Hematopoietic multipotent progenitor cell treated with erythropoietin and hydrocortisone succinate and interleukin-3 and kit ligand, for 15 days (in vitro differentiated cells): ENCODE measurements at places on chromosomes 7 and 10.

GRCh38 chr7:138749960-138750359 is 47.8 kb upstream of the TMEM213 start:
- no peak for DNase-seq

DNA sequence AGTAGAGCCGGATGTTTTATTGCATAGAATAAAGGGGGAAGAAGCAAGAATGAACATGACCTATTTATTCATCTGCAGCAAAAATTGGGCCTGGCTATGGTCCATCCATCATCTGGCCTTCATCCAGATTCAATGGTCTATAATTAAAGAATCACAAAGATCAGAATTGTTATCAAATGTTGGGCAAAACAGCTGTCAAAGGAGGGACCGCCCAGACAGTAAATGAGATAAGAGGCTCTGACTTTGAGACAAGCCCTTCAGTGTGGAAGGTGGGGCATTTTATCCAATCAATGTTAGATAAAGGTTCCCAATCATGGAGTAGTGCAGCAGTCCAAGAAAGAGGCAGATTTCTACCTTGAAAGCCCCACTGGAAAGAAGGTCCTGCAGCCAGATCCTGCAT is 153.5 kb downstream of the PARD3 start:
- DNase-seq = no peak

DNA sequence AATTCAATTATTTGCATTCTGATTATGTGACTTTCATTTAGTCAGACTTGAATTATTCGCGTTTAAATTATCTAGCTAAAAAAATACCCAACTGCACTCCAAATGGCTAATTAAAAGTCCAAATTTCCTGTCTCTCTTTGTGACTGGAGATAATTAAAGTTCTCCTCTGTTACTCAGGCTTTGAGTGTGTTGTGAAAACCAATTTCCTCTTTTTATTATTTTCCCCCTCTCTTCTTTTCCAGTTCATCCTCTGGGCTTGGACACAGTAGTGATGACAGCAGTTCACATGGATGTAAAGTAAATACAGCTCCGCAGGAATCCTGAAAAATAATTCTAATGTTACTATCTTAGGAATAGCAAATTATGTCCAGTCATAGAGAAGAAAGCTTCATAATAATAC is 80.6 kb downstream of the SNX10 start:
- DNase-seq = no peak

GRCh38 chr7:107933386-107934013 is 42.5 kb downstream of the DLD start:
- no peak for DNase-seq

GRCh38 chr10:113626809-113627355 is 37.0 kb downstream of the NRAP start:
- no peak for DNase-seq

- no peak for DNase-seq
Observed at GRCh38 chr7:4383584-4383983, 298.5 kb upstream of the FOXK1 start.

DNA sequence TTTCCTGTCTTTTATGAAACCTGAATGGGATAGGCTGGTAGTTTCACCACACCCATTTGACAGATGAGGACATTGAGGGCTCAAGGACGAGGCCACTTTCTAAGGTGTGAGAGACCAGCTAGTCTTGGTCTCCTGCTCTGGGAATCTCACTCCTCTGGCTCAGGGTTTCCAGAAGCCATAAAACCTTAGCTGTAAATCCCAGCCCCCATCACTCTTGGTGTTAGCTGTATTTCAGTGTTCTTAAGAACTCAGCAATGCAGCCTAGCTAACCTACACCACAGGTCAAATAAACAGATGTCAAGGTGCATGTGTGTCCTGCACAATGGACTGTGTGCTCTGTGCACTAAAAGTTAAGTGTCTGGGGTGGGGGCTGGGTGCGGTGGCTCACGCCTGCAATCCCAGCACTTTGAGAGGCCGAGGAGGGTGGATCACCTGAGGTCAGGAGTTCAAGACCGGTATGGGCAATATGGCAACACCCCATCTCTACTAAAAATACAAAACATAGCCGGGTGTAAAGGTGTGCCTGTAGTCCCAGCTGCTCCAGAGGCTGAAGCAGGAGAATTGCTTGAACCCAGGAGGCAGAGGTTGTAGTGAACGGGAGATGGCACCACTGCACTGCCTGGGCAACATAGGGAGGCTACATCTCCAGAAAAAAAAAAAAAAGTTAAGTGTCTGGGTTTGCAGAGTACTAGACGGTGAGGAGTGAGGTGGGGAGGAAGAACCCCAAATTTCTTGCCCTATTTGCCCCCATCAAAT is 567 bp upstream of the EPO start:
- no peak for DNase-seq

GRCh38 chr7:65233409-65234034 is 140.1 kb upstream of the ZNF92 start:
- no peak for DNase-seq

- no peak for DNase-seq
Observed at GRCh38 chr7:106561151-106561550, 99.8 kb downstream of the CCDC71L start.

GRCh38 chr10:129938460-129938859 is 25.6 kb downstream of the EBF3 start:
- no peak for DNase-seq

DNA sequence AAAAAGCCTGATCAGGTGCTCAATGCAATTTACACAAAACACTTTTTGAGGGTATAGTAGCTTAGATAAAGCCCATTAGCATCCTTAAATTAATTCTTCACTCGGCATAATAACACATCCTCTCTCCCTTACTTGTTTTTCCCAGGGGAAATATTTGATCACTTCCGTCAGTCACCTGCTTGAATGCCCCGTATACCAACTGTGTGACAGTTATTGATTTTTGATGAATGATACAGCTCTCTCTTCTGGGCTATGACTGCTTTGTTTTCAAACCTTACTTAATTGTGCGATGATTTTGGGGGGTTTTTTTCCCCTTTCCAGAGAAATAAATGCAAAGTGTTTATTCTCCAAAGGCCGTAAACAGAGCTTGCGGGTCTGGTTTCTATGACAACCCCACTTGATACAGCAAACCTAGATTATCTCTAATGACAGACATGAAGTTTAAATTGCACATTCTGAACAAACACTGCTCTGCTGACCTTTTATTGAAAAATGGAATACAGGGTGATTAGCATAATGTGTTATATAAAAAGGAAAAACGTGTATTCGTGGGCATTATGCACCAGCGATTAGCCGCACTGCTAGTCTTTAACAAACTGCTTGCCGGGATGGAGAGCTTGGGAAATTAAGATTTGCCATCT is 78.4 kb upstream of the NANOS1 start:
- no peak for DNase-seq

GRCh38 chr10:129335942-129336341 is 131.1 kb upstream of the MGMT start:
- no peak for DNase-seq

DNA sequence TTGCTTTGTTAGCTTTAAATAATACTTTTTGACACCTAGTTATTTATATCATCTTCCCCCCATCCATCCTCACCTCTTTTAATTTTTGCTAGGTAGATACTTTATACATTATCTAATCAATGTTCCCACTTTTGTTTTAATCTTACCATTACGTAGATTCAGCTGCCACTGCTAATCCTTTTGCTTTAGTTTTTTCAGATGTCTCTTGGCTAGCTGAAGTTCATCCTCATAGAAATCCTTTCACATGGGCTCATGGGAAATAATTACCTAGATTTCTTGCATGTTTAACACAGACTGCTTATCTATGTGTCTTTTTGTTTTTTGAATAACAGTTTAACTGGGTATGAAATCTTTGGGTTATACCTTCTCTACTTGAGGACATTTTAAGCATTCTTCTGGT is 60.1 kb downstream of the ZNRF2 start:
- DNase-seq = no peak

DNA sequence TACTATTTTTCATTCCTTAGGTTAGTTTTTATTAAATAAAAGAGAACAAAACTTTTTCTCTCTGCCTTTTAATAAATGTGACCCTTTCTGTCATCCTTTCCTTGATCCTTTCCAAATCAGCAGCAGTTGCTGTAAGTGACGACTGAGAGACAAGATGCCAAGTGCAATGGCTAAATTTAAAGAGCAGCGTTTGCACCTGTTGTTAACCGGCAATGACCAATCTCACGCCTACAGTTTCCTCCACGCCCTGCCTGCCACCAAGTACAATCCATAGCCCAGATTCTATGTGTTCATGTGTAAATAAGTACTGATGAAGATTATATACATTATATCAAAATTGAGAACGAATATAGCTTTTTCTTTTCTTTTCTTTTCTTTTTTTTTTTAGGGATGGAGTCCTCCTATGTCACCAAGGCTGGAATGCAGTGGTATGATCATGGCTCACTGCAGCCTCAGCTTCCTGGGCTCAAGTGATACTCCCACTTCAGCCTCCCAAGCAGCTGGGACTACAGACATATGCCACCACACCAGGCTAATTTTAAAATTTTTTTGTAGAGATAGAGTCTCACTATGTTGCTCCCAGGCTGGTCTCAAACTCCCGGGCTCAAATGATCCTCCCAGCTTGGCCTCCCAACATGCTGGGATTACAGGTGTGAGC is 6.5 kb upstream of the MCU start:
- DNase-seq = no peak

- no peak for DNase-seq
Observed at GRCh38 chr7:74284781-74285259, 4.4 kb upstream of the CLIP2 start.

GRCh38 chr7:30178748-30179436 is 44.1 kb downstream of the MTURN start:
- DNase-seq = no peak

- no peak for DNase-seq
Observed at GRCh38 chr10:57420881-57421280, 846.8 kb downstream of the IPMK start.

GRCh38 chr10:124730790-124731189 is 13.4 kb downstream of the FAM53B start:
- no peak for DNase-seq

GRCh38 chr10:131692686-131693334 is 208.0 kb upstream of the PPP2R2D start:
- no peak for DNase-seq

GRCh38 chr7:80819503-80819902 is 99.3 kb downstream of the SEMA3C start:
- no peak for DNase-seq

GRCh38 chr7:45682836-45683555 is 108.8 kb downstream of the ADCY1 start:
- DNase-seq = no peak

GRCh38 chr10:84348447-84348846 is 20.1 kb downstream of the CCSER2 start:
- DNase-seq = no peak

- DNase-seq = no peak
Observed at GRCh38 chr7:27083646-27084045, 12.2 kb downstream of the HOXA1 start.

DNA sequence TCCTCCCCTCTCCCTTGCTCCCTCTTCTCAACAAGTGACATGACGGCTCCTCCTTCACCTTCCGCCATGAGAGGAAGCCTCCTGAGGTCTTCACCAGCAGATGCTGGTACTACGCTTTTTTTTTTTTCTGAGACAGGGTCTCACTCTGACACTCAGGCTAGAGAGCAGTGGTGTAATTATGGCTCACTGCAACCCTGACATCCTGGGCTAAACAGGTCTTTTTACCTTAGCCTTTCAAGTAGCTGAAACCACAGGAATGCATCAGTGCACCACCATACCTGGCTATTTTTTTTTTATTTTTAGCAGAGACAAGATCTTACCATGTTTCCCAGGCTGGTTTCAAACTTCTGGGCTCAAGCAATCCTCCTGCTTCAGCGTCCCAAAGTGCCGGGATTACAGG is 43.6 kb downstream of the MDH2 start:
- no peak for DNase-seq

DNA sequence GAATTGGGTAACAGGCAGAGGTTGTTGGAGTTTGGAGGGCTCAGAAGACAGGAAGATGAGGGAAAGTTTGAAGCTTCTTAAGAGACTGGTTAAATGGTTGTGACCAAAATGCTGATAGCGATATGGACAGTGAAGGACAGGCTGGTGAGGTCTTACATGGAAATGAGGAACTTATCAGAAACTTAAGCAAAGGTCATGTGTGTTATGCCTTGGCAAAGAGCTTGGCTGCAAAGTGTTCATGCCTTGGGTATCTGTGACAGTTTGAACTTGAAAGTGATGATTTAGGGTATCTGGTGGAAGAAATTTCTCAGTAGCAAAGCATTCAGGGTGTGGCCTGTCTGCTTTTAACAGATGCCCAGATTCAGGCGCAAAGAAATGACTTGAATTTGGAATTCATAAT is 64.5 kb upstream of the EEPD1 start:
- DNase-seq = no peak

GRCh38 chr10:58393317-58393716 is 8.1 kb downstream of the TFAM start:
- DNase-seq = no peak

GRCh38 chr10:52280051-52280450 is 34.0 kb upstream of the DKK1 start:
- no peak for DNase-seq

GRCh38 chr10:38147686-38148085 is 53.5 kb downstream of the ZNF37A start:
- DNase-seq = no peak

DNA sequence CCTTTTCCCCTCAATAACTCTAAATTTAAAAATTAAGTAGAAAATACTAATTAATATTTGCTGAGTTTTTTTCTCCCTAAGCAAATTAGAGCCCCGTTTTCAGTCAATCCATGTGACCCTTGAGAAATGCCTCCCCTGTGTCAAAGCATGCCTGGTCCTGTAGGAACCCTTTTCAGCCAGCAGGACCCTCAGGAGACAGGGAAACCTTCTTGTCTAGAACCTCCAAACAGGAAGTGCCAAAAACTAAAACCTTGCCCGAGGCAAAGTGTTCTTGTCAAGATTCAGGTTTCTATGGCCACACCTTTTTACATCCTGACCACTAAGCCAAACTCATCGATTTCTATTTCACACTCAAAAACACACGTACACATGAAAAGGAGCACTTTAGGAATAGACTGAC is 60.1 kb upstream of the NFE2L3 start:
- no peak for DNase-seq

DNA sequence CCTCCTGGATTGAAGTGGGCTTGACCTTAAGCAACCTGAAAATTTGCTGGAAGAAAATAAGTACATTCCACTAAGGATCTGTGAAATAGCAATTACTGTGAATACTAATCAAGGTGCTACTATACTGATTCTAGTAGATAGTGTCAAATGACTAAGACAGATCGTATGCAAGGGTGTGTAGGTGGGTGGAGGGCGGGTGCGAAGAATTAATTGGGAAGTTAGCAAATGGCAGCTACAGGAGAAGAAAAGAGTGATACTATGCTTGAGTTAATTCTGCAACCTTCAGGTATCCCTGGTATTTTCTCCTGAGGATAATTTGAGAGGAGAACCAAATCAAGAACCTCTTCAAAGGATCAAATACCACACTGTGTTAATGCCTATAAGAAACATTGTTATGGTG is 501.9 kb downstream of the INHBA start:
- no peak for DNase-seq

DNA sequence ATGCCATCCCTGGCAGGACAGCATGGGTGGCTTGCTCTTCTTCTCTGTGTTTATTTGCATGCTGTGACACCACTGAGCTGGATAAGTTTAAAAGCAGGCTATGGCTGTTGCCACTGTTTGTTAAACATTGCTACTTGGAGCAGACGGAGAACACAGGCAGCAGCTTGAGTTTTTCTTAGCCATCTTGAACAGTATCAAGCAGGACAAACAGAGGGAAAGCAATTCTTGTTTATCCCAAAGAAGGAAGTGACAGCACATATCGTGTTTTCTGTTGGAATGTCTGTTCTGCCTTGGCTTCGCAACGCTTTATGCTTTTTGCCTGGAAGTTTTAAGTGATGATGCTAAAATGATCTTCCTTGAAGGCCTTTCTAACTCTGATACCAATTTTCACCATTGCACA is 73.8 kb downstream of the MKX start:
- DNase-seq = no peak

- DNase-seq = no peak
Observed at GRCh38 chr7:123987445-123987844, 45.4 kb downstream of the TMEM229A start.
